Suppressor macrophage (primary cell): ENCODE measurements at places on chromosomes 12 and 14.

DNA sequence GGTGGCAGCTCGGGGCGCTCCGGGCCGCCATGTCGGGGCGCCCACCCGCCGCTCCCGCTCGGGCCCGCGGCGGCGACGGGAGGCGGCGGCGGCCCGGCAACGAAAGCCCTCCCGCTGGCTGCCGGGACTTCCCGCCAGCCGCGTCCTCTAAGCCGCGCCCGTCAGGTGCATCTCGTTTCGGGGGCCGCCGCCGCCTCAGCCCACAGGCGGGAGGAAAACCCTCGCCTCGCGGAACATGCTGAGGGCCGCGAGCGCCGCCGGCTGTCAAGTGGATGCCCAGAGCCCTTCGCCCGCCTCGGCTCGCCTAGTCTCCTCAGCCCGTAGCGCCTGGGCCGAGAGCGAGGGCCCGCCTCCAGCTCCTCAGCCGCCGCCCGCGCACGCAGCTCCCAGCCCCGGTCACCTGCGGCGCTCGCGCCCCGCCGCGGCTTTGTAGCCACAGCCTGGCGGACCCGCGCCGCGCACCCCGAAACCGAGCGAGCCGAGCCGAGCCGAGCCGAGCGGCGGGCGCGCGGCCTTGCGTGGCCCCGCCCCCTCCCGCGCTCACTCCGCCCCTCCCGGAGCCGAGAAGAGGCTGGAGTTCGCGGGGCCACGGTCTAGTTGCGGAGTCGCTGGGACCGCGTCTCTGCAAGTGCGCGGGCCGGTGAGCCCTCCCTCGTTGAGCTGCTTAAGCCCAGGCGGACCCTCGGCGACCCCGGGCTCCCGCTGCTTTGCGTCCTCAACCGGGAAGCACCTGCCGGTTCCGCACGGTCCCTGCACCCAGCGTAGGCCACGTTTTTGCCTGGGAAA is at the start of gene EML5:
TSS of gene EML5 (minus strand) at position 481 of the 786 bp plus-strand sequence. CDS start at position 31, 450 bp downstream.
- DNase-seq = peak; percentile 85

- no peak for DNase-seq
These were observed 102.7 kb downstream of the LRRK2 start for GRCh38 chr12:40327535-40327934.

DNA sequence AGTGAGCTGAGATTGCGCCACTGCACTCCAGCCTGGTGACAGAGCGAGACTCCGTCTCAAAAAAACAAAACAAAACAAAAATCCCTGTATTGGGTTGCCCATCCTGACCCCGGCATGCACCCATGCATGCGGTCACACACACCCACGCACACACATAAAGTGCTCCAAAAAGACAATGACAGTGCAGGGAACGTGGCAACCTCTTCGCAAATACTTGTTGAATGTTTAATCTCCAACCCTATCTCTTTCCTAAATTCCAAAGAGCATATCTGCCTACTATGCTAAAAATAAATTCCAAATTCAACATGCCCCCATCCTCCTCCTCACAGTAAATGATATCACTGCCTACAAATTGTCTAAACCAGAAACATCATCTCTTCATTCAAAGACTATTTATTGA is 13.5 kb downstream of the SLC7A7 start:
- DNase-seq = peak; percentile 62

DNA sequence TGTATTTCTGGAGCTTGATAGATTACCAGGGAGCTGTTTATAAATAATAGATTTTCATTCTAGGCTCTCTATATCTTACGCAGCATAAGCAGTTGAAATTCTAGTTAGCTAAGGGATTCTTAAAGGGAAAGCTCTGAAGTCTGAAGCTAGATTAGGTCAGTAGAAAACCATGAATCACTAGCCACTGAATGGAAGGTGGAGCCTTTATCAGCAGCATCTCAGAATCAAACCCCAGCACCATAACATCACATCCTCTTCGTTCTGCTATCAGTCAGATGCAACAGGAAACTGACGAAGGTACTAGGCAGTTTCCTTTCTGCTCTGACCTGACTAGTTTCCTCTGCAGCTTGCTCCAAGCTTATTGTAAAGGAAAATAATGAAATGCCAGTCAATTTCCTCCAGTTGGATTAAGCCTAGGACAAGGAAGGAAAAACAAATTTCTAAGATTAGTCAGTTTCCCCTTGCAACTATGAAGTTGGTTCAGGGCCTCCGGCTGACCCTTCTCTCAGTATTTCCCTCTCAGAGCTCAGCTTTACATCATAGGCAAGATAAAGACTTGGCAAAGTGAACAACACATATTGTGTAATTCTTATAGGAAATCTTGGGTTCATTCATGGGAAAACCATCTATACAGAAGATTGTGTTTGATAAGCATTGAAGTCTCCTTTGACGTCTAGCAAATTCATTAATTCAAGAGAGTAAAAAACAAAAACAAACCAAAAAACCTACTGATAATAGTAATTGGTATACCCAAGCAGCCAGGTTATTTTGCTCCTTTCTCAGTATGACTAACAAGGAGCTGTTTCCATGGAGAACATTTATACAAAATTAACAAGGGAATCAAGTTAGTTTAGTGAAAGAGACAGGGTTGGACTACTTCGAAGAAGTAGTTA is 43.4 kb upstream of the CFAP54 start:
- DNase-seq = no peak

- peak; percentile 17 for DNase-seq
These were observed 42.0 kb downstream of the LTBP2 start for GRCh38 chr14:74569806-74570591.
